ENCODE measurements at places on chromosomes 12 and 14. TPM values are rescaled to one million over a fixed set of nuclear protein-coding genes. Genes with fewer than 3 reads are reported as not detected.

Gene TAS2R30
- 0.78 TPM for total RNA-seq

DNA sequence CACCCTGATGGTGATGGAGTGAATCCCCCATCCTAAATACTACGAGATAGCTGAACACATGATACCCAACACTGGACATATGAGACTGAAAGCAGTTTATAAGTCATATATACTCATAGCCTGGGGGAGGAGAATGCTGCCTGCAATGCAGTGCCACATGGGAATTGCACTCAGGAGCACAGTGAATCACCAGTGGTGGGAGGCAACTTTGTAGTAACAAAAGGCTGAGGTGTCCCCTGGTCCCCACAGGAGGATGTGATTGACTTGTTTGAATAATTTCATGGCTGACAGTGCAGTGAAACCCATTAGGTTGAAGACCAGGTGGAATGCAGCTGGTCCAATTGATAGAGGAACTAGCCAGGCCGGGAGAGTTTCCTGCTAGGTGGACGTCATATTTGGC, 20.2 kb downstream of the CCDC38 start:
- DNase-seq: no peak

- no peak for DNase-seq
These were observed 13.3 kb downstream of the TMEM260 start for GRCh38 chr14:56592746-56593544.

- DNase-seq: no peak
These were observed 56.5 kb downstream of the WASHC3 start for GRCh38 chr12:102005256-102005655.

- DNase-seq: no peak
These were observed 31.8 kb downstream of the PPFIA2 start for GRCh38 chr12:81727391-81727790.

- DNase-seq: no peak
These were observed 52.9 kb upstream of the OXA1L start for GRCh38 chr14:22713631-22713950.

- DNase-seq: peak; percentile 79
These were observed 532 bp downstream of the FKBP11 start for GRCh38 chr12:48924617-48925303.

- no peak for DNase-seq
These were observed 76.1 kb upstream of the PAWR start for GRCh38 chr12:79766705-79767464.

DNA sequence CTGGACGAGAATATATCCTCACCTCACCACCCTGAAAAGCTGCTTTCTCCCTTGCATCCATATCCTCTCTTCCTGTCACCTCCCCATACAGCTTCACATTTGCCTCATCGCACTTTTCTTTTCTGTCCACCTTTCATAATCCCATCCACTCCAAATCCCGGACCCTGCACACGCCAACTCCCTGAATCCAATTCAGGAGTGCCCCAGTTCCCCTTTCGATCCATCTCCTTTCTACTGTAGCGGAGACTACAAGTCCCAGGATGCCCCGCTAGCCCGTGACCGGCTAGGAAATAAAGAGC, 2.5 kb downstream of the TMEM253 start:
- no peak for DNase-seq

Gene STON2
- total RNA-seq: 0.11 TPM

DNA sequence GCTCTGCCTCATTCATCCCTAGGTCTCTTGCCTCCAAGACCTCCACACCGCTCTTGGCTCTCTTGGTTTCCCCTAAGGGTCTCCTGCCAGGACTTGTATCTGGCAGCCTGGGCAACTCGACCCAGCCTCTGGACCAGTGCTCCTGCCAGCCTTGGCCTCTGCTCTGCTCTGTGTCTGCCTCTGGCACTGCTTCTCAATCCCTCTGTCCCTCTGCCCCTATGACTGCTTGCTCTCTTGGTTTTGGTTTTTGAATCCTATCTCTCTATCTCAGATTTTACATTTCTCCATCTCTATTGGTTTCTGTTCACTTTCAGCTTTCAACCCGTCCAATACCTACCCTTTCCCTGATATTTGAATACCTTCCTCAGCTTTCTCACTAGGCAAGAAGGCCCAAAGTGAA, 6.3 kb downstream of the ITGA5 start:
- no peak for DNase-seq

DNA sequence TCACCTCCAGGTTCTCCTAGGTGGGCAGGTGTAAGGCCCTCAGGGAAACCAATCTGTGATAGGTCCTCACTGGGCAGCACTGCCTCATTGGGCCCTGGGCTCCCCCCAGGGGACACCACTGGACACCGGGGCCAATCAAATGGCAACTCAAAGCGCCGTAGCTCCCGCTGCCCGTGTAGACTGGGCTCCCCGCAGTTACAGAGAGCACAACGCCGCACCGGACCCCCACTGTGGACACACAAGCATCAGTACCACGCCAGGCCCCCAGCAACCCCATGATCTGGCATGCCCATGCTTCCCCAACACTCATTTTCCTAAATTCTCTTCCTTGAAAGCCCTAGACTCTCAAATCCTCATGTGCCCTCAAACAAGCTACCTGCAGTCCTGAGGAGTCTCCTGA, 6.1 kb downstream of the KMT2D start:
- no peak for DNase-seq
